ENCODE measurements at places on chromosomes 11 and 22.

DNA sequence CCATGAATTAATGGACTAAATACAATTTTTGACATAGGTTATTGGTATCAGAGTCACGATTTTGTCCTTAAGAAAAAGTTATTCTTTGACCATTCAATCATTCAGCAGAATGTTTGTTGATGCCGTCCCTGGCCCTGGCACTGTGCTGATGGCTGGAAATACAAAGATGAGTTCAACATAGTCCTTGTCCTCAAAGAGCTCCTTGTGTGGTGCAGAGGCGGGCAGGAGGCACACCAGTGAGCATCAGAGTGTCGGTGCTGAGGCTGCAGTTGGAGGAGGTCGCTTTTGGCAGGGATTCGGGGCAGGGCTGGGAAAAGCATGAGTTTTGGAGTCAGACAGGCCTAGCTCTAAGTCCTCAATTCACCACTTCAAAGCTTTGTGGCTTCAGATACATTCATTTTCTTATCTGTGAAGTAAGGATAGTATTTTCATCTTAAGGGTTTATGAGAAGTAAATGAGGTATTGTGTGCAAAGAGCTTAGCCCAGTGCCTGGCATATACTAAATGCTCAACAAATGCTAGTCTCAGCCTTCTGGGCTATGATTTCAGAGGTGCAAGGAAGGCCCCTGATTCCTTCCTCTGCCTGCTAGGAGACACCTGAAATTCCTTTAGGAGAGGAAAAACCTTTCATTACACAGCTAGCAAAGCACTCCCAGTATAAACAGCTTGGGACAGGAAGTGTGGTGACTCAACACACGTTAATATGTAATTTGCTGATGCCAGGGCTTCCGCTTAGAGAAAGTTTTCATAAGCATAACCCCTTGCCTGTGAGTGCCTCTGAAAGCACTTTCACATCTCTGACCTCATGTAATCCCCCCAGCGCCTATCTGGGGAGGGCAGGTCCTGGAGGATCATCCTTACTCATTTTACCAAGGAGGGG, 113.8 kb downstream of the NECTIN1 start:
- no peak for DNase-seq

DNA sequence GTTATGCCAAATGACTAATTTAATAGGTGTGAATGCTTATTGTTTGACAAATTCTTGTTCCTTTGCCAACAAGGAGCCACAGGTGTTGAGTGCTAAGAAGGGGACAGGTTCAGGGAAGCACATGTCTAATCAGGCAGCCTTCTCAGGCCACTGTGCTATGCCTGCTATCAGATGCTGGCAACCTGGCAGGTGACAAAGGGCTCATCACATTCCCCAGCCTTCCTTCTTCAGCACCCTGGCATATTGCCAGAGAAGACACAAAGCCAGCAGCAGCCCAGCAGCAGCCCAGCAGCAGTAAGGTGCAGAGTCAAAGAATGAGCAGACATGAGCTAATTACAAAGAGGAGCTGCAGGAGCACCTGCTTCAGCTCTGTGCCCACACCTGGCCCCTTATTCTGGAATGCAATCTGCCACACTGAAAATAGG, 68.2 kb downstream of the GUCY1A2 start:
- no peak for DNase-seq

DNA sequence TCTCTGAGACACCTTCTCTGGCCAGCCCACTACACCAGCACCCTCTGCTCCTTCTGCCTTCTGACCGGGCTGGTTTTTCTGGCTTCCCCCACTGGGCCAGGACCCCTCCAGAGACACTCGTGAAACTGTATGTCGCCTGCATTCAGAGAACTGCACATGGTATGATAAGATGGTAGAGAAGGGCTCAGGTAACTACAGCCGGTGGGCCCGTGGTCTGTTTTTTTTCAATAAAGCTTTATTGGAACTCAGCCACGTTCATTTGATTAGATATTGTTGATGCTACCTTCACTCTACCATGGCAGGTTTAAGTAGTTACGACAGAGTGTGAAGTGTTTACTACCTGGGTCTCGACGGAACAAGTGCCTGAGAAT, 514.0 kb downstream of the TBC1D22A start:
- no peak for DNase-seq

GRCh38 chr11:8814923-8815240, 96.1 kb upstream of the AKIP1 start:
- DNase-seq: no peak

GRCh38 chr11:66336234-66337102, at the start of gene RIN1:
Gene RIN1, minus strand, starts transcription at chr11:66336434. Its CDS starts 32 bp downstream, at chr11:66336402.
- peak; percentile 64 for DNase-seq

GRCh38 chr11:110529043-110529442, 99.3 kb downstream of the FDX1 start:
- DNase-seq: no peak

DNA sequence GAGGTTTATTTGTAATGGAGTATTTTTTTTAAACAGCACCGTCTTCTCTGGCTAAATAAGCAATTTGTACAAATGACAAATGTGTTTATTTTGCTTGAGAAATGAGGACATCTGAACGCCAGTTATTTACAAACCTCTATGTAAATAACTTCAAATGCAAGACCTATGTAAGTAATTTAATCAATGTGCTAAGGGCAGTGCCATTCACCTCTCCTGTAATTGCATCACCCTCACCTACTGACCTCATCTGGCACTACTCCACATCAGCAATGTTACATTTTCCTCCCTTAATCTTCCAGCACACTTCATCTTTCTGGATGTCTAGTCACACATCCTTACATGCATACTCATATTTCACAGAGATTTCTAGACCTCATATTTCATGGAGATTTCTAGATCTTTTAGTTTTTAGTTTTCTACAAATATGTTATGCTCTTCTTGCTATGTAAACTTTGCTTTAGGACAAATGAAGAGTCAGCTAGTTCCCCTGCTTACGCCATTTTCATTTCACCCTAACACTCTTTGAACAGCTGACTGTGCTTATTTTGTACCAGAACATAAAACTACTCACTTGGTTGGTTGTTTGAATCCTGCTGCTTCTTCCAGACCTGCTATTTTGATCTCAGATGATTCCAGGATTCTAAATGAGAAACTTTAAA, 238.6 kb downstream of the GRM5 start:
- DNase-seq: no peak
